NCI-H1436 treated with DMSO at 0.1 percent for 48 hours (cell line): ENCODE measurements at places on chromosomes 3 and 15.
A peak's percentile ranks its signal among the peaks of the same experiment; 100 is the strongest.

DNA sequence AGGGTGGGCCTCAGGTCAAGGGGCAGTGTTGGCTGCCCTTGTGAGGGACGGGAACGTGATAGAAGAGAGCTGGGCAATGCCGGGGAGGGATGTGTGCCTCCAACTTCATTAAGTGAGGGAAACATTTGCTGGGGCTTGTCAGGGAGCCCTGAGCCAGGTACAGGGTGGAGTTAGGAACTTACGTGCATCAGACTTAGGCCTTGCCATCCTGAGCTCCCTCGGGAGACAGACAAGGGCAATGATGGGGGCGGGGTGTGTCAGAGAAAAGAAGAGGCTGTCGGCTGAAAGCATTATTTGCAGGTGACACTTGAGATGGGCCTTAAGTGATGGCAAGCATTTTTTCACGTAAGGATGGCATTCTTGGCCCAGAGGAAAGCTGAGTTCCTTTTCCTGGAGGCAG, 1.6 kb downstream of the FAM131A start:
- peak; percentile 57 for DNase-seq

GRCh38 chr3:94043285-94043684, 14.9 kb upstream of the STX19 start:
- no peak for DNase-seq

GRCh38 chr3:133469140-133469731, 69.4 kb downstream of the BFSP2 start:
- no peak for DNase-seq

GRCh38 chr3:183513046-183513706, 42.3 kb downstream of the KLHL6 start:
- DNase-seq = no peak

DNA sequence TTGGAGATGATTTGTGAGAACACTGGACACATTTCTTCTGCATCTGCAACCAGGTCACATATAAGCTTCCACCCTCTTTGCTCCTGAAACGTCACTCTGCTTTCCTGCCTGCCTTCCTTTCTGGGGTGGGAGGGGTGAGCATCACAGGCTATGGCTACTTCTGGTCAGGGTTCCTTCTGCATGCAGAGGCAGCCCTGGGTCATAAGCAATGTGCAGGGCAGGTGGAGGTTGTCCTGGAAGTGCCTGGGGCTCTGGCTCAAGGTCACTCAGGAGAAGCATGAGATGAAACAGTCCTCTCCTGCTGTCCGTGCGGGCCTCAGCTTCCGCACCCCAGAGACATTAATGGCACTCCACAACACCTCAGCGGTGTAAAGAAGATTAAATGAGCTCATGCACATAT, 15.1 kb downstream of the SLC6A20 start:
- no peak for DNase-seq

DNA sequence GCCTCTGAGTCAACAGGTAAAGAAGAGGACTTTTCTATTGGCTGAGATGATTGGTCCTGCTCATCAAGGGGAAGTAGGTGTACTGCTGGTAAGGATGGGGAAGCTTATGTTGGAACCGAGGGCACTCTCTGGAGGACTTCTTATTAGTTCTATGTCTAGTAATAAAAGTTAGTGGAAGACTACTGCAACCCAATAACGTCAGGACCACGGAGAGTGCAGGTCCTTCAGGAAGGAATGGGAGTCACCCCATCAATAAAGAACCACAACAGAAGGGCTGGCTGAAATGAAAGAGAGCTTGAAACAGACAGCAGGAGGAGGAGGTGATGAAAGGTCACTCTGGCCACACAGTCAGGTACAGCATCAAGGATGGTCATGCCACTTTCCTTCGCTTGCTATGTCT, 68.8 kb upstream of the PRR23E start:
- DNase-seq = no peak

GRCh38 chr3:1381647-1382036, 288.8 kb downstream of the CNTN6 start:
- DNase-seq = no peak

DNA sequence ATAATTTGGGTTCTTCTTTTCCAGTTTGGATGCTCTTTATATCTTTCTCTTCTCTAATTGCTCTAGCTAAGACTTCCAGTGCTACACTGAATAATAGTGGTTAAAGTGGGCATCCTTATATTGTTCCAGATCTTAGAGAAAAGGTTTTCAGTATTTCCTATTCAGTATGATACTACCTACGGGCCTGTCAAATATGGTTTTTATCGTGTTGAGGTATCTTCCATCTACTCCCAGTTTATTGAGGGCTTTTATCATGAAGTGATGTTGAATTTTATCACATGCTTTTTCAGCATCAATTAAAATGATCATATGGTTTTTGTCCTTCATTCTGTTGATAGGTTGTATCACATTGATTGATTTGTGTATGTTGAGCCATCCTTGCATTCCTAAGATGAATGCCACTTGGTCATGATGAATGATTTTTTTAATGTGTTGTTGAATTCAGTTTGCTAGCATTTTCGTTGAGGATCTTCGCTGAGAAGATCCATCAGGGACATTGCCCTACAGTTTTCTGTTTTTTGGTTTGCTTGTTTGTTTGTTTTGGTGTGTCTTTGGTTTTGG, 3.0 kb upstream of the LRRC34 start:
- DNase-seq = no peak

- DNase-seq = no peak
These were observed 520 bp downstream of the MESD start for GRCh38 chr15:80989081-80989517.

DNA sequence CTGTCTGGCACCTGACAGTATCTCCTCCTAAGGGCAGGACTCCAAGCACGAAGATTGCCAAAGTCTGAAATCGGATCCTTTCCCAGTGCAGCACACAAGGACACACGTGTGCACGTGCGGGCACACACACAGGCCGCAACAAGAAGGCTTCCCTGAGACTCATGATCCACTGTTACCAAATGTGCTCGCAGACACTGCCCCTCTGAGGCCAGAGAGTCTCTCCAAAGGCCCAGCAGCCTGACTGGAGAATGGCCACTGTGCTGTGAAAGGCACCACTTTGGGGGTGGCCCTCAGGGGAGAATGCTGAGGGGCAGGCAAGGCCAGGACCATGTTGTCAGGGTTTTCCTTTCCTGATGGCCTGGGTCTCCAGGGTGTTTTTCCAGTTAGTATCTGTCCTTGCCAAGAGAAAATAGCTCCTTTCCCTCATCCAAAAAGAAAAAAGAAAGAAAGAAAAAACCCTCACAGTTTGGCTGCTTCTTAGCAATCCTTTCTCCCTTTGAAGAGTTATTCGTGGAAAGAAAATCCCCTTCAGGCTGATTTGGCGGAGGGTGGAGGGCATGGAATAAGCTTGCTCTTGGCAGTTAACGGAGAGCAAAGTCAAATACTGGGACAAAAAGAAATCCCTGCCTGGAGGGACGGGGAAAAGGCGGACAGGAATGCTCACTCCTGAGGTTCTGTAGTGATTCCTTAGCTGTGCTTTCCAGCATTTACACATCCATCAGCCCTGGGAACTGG, 112.2 kb upstream of the ETV5 start:
- DNase-seq = no peak

DNA sequence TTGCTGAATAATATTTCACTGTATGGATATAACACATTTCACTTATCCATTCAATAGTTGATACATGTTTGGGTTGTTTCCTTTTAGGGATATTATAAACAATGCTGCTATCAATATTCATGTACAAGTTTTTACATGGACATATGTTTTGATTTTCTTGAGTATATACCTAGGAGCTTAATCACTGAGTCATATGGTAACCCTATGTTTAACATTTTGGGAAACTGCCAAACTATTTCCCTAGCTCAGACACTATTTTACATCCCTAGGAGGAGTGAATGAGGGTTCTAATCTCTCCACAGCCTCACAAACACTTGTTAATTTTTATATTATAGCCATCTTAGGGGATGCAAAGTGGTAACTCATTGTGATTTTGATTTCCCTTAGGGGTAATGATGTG, 66.0 kb downstream of the GPR156 start:
- no peak for DNase-seq

DNA sequence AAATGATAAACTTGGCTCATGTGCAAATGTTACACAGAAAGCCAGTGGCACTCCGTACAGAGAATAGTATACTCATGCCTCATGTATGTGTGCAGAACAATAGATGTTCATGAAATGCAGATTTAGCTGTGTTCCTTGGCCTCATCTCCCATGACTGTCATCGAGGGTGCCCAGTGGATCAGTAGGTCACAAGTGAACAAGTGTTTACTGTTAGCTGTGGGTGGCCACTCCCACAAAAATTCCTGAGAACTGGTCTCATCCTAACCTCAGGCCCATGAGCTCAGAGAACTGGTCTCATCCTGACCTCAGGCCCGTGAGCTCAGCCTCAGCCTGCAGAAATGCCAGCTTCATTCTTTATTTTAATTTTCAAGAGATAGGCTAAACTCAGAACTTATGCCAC, 124.1 kb downstream of the GADL1 start:
- no peak for DNase-seq

GRCh38 chr3:119748991-119749390, 32.9 kb upstream of the NR1I2 start:
- no peak for DNase-seq

DNA sequence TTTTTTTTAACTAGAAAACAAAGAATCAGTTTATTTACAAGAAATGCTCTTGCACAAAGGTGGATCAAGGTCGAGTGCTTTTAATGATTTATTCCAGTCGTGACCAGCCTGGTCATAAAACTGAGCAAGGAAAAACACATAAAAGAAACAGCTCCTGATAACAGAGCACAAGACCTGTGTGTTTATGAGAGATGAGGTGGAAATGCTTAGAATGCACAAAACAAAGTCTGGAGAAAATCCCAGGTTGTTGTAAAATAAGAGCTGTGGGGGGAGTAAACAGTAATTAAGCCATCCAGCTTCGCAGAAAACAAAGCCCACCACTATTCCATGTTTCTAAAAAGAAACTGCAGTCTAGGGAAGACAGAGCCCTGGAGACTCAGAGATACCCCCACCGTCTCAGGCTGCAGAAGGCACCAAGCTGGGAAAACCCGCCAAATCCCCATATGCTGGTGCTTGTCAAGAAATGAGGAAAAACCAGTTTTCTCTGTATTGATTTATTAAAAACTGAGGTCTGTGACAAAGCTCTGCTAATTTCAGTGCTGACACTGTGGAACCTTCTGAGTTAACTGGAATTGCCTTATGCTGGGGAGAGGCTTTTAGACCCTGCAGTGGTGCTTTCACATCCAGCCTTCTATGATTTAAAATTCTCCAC, 139.3 kb downstream of the ADAMTS17 start:
- no peak for DNase-seq

GRCh38 chr3:78645628-78646310, 1122.0 kb downstream of the ROBO1 start:
- DNase-seq = no peak

GRCh38 chr3:128984596-128984995, 9.3 kb downstream of the CFAP92 start:
- DNase-seq = no peak

DNA sequence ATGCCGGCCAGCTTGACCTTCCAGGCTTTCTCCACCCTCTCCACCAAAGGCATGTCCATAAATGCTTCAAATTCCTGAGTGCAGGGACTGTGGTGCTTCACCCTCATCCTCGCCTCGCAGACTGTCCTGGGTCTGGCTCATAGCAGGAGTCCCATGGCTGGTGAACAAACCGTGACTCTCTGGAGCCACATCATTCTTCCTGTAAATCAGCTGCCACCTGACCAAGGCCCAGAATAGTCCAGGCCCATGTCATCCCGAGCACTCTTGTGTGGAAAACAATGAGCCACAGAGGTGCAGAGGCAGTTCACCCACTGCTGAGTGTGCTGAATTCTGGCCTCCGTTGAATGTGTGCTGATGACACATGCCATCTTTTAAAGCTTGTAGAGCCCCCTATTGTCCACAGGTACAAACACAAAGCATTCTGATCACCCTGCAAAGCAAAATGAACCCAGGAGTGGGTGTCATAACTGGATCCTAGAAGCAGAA, 68.6 kb downstream of the ABHD5 start:
- DNase-seq = no peak

- DNase-seq = no peak
These were observed 41.2 kb upstream of the AGBL1 start for GRCh38 chr15:86038491-86038890.

DNA sequence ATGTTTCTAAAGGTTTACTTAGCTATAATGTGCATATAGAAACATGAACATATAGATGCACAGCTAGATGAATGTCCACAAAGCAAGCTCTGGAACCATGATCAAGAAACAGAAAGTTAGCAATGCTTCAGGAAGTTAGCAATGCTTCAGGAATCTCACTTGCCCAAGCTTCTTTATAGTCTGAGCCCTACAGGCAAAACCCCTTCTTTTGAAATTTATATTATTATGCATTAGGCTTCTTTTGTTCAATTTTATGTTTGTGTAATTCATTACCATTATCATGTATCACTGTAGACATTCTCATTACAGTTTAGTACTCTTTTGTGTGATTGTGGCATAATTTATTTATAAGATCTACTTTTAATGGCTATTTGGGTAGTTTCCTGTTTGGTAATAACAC, 286.4 kb upstream of the BCHE start:
- DNase-seq = no peak

GRCh38 chr15:38796589-38796988, 232.0 kb upstream of the RASGRP1 start:
- no peak for DNase-seq

DNA sequence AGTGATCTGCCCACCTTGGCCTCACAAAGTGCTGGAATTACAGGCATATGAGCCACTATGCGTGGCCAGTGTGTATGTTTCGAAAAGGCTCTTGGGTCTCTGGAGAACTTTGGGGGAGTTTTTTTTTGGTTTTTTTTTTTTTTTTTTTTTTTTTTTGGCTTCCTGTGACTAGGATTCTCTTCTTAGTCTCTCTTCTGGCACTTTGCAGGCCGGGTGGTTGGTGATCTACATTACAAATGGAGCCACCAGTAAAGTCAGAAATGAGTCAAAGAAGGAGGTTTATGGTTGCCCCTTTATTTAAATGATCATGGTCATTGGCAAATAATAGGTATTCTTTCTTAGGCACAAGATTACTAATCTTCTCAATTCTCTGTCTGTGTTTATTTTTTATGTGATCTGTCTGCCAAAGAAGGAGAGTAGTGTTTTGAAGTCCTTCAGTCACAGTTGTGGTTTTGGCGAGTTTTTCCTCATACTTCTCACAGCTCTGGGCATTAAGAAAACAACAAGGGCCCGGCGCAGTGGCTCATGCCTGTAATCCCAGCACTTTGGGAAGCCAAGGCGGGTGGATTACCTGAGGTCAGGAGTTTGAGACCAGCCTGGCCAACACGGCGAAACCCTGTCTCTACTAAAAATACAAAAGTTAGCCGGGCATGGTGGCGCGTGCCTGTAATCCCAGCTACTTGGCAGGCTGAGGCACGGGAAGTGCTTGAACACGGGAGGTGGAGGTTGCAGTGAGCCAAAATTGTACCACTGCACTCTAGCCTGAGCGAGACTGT, 38.3 kb downstream of the PDE8A start:
- no peak for DNase-seq

DNA sequence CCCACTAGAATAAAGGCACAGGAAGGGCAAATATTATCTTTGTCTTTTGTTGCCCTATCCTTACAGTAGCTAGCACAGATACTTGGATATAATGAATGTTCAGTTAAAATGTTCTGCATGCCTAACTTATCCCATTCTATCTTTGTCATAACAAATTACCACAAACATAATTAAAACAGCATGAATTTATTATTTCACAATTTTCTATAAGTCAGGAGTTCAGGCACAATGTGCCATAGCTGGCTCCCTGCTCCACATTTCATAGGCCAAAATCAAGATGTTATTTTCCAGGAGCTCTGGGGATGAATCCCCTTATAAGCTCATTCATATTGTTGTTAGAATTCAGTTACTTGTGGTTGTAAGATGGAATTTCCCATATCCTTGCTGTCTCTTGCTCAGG, 975.5 kb downstream of the IGSF11 start:
- no peak for DNase-seq

GRCh38 chr3:123547881-123548519, 36.9 kb downstream of the HACD2 start:
- no peak for DNase-seq
